ENCODE measurements at places on chromosomes 1 and 21.

GRCh38 chr1:110787328-110788071, 85.4 kb upstream of the CD53 start:
- peak; percentile 87 for DNase-seq

DNA sequence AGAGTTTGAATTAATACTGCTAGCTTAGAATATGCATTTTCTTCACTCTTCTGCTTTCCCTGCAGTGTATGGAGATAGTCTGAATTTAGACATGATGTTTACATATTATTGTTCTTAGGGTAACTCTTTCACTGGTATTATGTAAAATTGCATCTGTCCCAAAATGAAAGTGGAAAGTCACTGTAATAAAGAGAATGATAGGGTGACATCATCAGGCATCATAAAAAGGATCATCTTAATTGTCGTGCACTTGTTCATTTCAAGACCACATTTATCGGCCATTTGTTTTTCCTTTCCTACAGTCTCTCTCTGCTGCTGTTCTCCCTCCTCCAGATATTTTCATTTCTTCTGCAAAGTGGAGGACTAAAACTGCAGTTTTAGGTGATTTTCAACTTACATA, 61.9 kb upstream of the ZNF281 start:
- no peak for DNase-seq

DNA sequence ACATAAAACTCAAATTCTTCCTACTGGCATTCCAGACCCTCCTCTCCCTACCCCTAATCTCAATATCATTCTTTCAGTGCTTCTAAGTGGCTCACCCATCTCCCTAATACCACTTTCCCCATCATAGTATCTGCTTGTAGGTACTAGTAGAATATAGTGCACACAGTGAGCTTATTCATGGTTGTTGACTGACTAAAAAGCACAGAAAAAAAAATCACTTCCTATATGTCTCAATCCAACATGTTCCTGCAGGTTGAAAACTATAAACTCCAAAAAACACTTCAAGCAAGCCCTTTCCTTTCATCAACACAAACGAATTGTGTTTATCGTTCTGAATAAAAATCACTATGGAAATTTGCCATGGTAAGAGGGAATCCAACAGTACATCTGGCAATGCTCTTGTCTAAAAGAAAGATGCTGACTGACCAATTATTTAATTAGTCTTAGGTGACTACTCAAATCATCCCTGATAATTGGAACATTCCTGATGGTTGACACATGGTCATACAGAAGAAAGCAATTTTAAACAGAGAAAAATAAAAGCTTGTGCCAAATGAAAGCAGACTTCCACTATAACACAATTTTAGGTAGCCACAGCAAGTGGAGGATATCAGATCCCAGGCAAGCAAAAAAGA, 87.1 kb downstream of the NDUFS5 start:
- DNase-seq, result no peak

- DNase-seq, result no peak
Measured at GRCh38 chr1:70498666-70499065, 87.6 kb downstream of the CTH start.

DNA sequence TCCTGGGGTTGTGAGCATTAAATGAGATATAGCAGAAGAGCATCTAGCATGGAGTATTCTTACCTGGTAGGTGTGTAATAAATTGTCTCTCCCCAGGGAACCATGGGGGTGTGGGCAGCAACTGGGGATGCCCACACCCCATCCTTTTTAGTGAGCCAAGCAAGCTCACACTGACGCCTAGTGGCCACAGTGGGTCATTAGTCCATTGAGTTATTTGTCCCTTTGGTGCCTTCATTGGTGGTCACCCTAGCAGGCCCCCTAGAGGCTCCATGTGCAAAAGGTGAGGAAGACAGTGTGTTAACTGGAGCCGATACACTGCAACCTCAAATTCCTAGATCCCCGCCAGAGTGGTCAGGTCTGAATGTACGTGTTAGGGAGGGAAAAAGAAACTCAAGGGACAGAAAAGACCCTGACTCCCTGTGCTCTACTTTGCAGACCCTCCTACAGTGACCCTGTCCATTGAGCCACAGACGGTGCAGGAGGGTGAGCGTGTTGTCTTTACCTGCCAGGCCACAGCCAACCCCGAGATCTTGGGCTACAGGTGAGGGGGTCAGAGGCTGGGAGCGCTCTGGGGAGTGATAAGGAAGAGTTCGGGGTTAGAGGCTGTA, 93.3 kb upstream of the CD1D start:
- peak; percentile 20 for DNase-seq

GRCh38 chr21:15874615-15875014, 144.8 kb downstream of the USP25 start:
- no peak for DNase-seq

GRCh38 chr1:225626698-225627097, 26.2 kb downstream of the ENAH start:
- DNase-seq, result no peak

DNA sequence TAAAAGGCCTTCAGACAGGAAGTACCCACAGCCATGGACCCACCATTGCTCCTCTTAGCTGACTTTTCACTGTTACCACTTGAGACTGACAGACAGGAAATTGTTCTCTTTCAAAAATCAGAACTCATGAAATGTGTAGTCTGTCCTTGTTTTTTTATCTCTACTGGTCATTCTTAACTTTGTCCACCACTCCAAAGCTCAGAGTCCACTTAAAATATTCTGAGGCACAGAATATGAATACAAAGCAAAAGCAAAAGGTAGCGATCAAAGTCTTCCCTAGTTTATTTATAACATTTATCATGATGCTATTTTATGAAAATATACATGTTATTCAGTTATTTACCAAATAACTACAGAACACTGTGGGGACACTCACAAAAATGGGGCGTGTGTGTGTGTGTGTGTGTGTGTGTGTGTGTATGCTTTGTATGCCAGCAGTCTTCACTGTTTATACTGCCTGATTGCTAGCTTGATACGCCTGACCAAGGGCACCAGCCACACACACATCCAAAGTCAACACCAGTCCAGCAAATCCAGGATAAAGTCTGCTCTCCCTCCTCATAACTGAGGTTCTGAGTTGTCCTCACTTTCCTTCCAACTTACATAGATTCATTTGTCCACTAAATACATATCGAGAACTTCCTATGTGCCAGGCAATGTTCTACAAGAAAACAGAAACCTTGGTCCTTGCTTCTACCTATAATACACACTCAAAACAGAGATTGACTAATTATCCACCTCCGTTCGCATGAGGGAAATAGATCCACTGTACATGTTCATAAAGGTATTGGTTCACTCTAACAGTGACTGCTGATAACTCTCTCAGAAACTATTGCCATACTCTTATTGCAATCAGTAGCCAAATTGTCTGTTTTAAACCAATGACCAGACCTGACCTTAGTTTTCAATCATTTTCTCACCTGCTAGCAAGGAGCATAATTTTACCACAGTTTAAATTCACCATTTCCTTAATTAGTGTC, 79.4 kb downstream of the ERICH3 start:
- no peak for DNase-seq

DNA sequence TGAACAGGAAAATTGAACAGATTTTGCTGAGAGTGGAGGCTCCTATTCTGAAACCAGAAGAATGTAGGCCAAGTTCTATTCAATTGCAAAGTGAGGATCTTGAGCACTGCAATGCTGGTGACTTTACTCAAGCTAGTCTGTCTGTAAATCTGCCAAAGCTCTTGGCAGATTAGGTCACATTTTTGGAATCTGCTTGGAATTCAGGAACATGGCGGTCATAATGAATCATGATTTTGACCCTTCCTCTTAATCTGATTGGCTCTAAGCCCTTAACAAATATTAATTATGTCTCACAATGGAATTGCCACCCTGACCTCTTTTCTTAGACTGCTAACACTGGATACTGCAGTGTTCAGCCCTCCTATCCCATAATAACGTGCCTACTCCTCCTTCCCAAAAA, 7.2 kb upstream of the GNG12 start:
- DNase-seq, result no peak

- peak; percentile 43 for DNase-seq
Measured at GRCh38 chr1:33433509-33434362, 2.8 kb upstream of the PHC2 start.

- DNase-seq, result no peak
Measured at GRCh38 chr1:183840140-183840539, 35.2 kb downstream of the RGL1 start.

GRCh38 chr1:200673952-200674823, 4.5 kb upstream of the DDX59 start:
- DNase-seq, result no peak

DNA sequence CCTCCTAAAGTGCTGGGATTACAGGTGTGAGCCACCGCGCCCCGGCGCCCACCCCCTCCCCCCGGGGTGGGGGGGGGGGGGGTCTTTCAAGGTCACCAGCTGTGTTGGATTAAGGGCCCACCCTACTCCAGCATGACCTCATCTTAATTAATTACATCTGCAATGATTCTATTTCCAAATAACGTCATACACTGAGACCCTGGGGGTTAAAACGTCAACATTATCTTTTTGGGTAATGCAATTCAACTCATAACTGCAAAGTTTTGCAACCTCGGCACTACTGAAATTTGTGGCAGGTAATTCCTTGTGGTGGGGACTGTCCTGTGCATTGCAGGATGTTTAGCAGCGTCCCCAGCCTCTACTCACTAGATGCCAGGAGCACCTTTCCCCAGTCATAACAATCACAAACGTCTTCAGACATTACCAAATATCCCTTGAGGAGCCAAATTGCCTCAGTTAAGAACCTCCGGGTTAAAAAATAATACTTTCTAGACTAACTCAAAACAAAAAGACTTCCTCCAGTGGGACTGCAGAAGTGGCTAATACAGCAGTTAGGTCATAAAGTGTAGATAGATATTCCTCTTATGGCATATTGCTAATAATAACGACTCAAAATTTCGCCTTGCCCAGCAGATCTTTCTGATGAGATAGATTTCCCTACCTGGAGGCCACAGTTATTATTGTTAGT, 233.0 kb upstream of the KAZN start:
- no peak for DNase-seq

GRCh38 chr1:938711-939489, 15.2 kb downstream of the SAMD11 start:
- DNase-seq, result no peak

DNA sequence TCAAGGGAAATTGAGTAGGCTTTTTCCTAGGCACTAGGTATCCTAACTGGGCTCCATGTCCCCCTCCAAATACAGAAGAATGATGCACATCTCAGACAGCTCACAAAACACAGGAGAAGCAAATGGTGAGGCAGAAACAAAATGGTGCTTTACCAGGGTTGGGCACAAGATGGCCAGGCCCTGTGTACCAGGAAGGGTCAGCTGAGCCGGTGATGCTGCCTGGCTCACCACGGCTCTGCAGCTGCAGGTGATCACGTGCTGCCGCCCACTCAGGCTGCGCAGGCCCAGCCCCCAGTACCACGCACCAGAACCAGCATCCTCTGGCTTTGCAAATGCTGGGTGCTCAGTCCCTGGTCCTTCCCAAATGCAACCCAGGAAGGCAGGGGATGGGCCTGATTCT, 993 bp upstream of the DSCAM start:
- DNase-seq, result no peak

DNA sequence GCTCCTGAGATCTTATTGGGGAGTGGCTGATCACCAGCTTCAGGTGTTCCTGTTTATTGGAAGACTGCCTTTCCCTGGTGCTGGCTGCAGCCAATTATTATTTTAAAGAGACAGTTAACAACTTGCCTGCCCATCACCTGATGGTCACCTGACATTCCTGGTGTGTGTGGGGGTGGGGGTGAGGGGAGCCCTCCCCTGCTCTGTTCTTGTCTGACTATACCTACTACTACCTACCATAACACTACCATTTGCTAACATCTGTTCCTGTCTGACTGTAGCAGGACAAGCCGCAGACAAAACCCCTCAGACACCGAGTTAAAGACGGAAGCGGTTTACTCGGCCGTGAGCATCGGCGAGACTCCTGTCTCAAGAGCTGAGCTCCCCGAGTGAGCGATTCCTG, 54.9 kb upstream of the NBPF3 start:
- no peak for DNase-seq

DNA sequence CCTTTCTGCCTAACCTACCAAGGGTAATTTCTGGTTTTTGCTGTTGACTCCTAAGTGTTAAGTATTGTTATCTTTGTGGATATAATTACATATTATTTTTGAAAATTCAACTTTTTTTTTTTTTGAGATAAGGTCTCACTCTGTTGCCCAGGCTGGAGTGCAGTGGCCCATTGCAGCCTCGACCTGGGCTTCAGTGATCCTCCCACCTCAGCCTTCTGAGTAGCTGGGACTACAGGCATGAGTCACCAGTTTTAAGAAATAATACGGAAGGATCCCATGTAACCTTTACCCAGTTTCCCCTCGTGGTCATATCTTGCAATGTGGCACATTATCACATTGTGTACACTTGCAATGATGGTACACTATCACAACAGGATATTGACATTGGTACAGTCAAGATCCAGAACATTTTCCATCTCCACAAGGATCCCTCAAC, 3.1 kb downstream of the CHD1L start:
- DNase-seq, result no peak

DNA sequence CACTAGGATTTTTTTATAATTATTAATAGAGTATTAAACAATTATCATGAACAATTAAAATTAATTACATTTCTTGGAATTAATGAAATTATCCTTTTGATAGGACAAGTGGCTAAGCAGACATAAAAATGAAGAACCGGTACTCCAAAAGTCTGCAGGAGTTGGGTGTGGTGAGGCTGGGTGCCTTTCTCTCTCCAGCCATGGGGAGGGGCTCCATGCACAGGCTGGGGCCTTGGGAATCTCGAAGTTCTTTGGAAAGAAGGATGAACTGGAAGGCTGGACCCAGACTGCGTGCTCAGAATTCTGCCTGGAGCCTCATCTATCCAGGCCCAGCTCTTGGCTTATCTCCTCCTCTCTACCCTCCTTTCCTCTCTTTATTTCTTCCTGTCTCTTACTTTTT, 94.1 kb downstream of the ACTL8 start:
- no peak for DNase-seq

DNA sequence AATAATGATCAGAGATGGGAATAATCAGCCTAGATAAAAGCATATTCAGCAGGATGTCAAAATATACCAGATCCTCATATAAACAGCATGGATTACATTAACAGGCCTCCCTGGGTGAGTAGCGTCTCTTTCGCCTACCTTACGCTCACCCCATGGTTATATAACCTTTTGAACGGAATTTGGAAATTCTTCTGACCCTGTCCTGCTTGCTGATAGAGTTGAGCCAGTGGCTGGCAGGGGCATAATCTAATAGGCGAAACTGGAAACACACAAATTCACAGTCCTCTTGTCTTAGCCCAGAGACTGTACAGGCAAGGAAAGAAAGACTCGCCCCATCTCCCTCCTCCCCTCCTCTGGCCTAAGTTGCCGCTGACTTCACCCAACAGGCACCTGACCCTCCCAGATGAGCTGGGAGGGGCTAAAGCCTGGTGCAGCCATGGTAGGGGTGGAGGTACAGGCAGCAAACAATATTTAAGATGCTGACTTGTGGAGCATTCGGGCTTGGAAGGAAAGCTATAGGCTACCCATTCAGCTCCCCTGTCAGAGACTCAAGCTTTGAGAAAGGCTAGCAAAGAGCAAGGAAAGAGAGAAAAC, at the start of gene ANGPTL7:
ANGPTL7 (plus strand) TSS at position 498 of the 594 bp plus-strand sequence. CDS start 225 bp downstream, outside the sequence.
- no peak for DNase-seq
